ENCODE measurements at places on chromosomes 1 and 21.

DNA sequence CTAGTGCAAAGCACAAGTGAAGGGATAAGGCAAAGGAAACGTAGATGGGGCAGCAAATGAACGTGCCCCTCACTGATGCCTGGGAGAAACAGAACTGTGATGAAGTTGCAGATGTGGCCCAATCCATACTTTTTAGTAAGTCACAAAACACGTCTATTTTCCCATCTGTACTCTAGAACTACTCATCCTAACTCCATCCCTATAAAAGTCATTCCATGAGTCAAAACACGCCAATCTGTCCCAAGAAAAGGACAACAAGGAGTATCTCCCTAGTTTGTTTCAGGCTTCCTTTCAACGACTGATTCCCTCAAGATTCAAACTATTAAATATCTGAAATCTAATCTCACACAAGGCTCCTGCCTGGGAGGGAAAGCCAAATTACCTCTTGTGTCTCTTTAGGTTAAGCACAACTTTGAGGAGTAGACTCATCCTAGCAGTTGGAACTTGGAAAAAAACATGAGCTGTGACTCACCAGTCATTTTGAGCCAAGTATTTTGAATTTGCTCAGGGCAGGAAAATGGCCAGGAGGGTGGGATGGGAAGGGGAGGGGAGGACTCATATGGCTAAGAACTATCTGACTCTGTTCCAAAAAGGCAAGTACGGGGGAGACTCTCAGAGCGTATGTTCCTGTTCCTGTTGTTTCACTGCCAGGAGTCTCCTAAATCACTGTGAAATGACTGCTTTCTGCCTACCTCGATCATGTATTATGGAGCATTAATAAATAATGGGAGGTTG lies 214.5 kb upstream of the CAMK1G start:
- no peak for DNase-seq

DNA sequence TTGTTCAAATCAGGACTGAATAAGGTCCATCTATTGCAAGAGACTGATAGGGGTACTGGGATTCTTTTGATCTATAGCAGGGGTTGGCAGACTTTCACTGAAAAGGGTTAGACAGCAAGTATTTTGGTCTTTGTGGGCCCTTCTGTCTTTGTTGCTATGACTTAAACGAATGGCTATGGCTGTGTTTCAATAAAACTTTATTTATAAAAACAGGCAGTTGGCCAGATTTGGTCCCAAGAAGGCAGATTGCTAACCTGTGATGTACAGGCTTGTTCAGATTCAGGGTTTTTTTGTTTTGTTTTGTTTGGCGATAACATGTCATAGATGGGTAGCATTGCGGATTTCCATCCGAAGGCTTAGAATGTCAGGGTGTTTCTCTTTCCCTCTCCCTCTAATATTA lies 3.9 kb upstream of the BACE2 start:
- DNase-seq, result no peak

- DNase-seq, result no peak
Measured at GRCh38 chr21:16455978-16456377, 726.2 kb downstream of the USP25 start.

- DNase-seq, result peak; percentile 15
Measured at GRCh38 chr1:65068202-65069010, 79.6 kb upstream of the AK4 start.

GRCh38 chr1:216807696-216808095 lies 84.5 kb upstream of the ESRRG start:
- DNase-seq, result no peak

DNA sequence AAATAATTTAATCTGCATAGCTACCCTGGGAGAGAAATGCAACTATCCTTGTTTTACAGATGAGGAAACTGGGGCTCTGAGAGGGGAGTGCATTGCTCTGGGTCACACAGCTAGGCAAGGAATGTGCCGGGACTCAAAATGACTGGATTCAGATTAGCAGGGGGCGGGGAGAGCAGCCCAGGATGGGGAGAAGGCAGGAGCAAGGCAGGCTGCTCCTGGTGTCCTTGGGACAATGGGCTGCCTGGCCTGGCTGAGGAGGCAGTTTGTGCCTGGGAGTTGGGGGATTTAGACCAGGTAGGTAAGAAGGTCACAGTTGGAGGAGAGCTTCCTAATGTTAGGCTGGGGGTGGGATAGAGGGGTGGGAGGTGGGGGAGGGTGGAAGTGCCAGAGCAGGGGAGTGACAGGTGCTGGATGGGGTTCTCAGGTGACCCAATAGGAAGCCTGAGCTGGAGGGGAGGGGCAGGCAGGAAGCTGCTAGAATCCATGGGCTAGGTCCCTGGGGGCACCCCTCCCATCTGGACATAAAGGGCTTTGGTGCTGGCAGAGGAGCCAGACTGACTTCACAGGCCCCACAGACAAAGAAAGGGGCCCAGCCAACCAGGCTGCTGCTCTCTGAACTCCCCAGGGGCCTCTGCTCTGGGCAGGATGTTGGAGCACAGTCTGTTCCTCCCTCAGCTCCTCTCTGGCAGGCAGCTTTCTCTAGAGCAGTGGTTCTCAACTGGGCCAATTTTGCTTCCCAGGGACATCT lies 29.0 kb downstream of the TRIM62 start:
- no peak for DNase-seq

DNA sequence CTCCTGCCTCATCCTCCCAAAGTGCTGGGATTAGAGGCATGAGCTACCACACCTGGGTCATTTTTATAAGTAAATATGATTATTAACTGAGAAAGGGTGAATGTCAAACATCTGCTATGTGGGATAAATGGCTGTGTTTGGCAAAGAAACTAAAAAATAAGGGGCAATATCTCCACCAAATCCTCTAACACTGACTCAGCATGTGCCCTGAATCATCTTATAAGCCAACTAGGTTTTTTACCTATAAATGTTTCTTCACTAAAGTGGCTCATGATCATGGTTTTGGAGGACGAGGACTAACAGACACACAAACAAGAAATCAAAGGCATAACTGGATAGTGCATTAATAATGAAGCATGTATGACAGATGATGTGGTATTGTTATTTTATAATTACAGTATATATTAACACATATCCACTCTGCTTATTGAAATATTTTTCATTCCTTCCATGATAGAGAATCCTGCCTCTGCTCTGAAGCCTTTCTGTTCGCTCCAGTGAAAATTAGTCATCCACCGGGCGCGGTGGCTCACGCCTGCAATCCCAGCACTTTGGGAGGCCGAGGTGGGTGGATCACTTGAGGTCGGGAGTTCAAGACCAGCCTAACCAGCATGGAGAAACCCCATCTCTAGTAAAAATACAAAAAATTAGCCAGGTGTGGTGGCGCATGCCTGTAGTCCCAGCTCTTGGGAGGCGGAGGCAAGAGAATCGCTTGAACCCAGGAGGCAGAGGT lies 11.7 kb upstream of the ARHGAP29 start:
- DNase-seq, result no peak

GRCh38 chr1:28457678-28458077 lies 48.2 kb upstream of the RCC1 start:
- no peak for DNase-seq

- peak; percentile 43 for DNase-seq
Measured at GRCh38 chr1:50423670-50424000, 392 bp upstream of the DMRTA2 start.

DNA sequence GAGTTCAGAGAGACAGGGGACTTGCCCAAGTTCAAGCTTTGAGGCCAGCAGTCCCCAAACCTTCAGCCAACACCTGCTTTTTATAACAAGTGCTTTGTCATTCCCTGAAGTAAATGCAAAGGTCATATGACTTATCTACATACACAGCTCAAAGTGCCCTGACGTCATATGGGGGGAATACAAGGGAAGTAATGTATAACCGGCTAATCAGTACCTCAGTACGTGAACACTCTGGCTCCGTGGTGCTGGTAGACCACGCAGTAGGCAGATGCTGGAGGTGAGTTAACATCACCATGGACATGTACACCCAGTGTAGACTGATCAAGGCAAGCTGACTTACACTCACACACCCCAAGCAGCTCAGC lies 60.0 kb downstream of the BACE2 start:
- no peak for DNase-seq

All from GM12891 (cell line).